ENCODE measurements at places on chromosomes 3 and 15.

DNA sequence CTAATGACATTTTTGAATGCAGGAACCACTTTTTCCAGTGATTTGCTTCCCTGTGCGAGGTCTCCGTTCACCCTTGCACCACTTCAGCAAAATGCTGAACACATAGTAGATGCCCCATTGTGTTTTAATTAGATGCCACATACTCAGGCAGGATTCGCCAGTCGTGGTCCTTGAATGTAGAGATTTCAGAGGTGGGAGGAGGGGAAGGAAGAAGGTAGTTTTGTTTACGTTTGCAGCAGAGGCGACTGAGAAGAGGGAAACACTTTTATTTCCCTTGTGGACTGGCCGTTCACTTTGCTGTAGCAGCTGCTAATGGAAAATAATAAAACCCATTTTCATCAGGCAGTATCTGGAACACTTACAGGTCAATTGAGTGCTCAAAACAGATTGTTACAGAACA lies 262.8 kb upstream of the TBL1XR1 start:
- DNase-seq, result no peak

GRCh38 chr15:48913141-48913540 lies 35.2 kb downstream of the EID1 start:
- DNase-seq, result no peak

GRCh38 chr15:31586841-31587240 lies 260.2 kb downstream of the KLF13 start:
- no peak for DNase-seq

DNA sequence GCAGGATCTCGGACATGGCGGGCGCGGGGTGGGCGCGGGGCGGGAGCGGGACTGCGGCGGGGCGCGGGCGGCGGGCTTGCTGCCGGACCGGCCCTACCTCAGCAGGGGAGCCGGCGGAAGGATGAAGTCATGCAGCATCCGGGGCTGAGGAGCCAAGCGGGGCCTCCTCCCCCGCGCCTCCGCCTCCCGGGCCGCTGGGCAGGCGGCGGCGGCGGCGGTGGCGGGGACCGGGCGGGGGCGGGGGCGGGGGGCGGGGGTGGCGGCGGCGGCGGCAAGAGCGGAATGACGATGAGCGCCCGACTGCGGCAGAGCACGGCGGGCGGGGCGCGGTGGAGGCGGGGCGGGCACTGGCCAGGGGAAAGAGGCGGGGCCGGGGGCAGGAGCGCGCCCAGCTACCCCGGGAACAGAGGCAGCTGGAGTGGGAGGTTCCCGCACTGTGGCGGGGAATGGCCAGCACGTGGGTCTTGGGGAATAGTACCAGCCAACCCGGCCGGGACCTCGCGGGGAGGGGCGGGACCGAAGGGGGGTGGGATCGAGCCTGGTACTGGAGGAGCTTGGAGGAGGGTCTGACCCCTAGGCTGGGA lies at the start of gene CAMK2N2:
Gene CAMK2N2 (minus strand): TSS at position 284 of the 584 bp plus-strand sequence. CDS start 268 bp downstream, at position 16.
- DNase-seq, result no peak

GRCh38 chr3:157533298-157534070 lies 30.3 kb upstream of the VEPH1 start:
- DNase-seq, result peak; percentile 44

DNA sequence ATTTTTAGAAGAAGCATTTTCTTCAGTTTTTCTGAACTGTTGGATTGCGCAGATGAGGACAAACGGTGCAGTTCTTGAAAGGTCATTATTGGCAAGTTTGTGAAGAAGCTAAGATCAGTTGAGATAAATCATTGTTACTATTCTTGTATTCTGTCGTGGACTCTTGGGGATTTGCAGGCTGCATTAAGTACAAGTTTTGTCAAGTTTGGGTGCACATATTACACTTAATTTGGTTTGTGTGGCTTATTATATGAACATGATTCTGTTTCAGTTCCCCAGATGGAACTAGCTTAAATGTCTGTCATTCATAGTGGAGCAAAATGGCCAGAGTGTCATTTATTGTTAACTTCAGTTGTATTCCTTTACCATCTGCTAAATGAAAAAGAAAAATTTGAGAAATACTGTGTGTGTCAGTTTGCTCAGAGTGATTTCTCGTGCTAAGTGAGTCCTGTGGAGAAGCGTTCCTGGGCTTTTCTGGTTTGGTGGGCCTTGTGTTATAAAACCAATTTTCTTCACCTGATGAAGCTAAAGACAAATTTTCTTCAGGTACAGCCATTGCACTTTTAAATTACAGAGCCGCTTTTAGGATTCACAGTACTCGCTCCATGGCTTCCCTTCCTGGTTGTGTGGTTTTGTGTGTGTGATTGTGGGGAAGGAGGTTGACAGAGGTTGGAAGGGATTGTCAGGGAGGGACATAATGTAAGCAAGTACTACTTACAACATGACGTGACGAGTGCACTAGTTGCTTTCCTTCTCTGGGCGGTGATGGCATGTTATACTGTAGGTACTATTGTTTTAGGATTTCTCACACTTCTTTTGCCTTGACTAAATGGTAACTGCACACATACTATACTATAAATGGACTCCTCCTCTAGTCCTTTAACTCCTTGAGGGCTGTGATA lies 1.7 kb downstream of the AKAP13 start:
- DNase-seq, result no peak

- peak; percentile 18 for DNase-seq
These were observed 122.2 kb upstream of the DCBLD2 start for GRCh38 chr3:99023590-99024192.

GRCh38 chr3:7260975-7261374 lies 400.1 kb downstream of the GRM7 start:
- no peak for DNase-seq

DNA sequence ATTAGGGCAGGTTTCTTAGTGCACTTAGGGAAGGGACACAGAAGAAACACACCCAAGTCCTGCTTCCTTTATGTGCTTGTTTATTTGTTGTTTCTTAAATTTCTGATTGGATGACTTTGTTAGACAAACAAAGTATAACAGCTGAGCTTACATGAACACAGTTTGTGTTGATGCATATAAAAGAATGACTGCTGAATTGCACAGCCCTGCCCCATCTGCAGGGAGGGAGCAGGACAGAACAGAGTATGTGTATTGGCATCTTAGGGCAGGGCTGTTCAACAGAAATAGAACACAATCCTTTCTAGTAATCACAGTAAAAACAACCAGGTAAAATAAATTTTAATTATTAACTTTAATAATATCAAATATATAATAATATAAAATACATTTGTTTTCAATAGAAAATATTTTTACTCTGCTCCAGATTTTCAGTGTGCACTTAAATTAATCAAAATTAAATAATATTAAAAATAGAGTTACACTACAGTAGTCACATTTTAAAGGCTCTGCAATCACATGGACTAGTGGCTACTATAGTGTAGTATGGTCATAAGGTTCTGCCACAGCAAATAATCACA lies 198.4 kb downstream of the ZNF621 start:
- DNase-seq, result no peak

- DNase-seq, result no peak
These were observed 113.3 kb upstream of the PHLDB2 start for GRCh38 chr3:111745786-111746185.

DNA sequence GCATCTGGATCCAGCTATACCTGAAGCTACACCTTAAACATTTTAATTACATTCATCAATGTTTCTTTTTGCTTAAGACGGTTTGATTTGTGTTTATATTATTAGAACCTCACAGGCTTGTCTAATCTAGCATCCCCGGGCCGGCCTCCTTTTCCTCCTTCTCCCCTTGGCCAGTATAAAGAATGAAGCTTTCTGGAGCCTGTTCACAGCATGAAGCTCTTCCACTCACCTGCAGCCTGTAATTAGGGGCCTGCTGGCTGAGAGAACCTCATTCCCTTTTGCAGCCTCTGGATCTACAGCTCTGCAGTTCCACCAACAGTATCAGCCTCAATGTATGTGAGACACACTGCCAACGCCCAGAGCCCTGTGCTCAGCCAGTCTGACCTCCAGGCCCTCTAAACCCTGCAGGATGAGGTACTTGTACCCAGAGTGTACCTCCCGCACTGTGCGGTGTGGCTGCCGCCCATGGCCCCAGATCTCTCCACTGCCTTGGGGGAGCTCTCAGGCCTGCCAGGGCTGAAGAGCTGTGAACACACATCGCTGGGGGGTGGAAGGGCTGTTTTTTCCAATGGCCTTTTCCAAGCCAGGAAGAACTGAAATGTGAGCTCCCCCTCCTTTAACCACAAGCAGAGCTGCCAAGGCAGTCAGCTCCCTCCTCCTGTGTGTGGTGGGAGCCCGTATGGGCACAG lies 114.7 kb upstream of the ALDH1A3 start:
- peak; percentile 88 for DNase-seq

GRCh38 chr3:186440891-186441290 lies 78.9 kb upstream of the DGKG start:
- no peak for DNase-seq

GRCh38 chr15:101536166-101536874 lies 46.8 kb upstream of the PCSK6 start:
- DNase-seq, result no peak

- DNase-seq, result no peak
These were observed 1001.3 kb downstream of the PLOD2 start for GRCh38 chr3:145159640-145160039.

GRCh38 chr3:118476885-118477618 lies 557.6 kb downstream of the IGSF11 start:
- no peak for DNase-seq

DNA sequence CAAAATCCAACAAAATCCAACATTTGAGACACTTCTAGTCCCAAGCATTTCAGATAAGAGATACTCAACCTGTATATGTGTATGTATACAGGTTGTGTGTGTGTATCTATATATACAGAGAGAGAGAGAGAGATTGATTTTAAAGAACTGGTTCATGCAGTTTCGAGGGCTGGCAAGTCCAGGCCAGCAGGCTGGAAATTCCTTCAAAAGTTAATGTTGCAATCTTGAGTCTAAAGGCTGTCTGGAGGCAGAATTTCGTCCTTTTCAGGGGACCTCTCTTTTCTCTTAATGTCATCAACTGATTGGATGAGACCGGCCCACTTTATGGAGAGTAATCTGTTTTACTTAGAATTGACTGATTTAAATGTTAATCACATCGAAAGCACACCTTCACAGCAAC lies 199.6 kb upstream of the IL12A start:
- DNase-seq, result no peak

DNA sequence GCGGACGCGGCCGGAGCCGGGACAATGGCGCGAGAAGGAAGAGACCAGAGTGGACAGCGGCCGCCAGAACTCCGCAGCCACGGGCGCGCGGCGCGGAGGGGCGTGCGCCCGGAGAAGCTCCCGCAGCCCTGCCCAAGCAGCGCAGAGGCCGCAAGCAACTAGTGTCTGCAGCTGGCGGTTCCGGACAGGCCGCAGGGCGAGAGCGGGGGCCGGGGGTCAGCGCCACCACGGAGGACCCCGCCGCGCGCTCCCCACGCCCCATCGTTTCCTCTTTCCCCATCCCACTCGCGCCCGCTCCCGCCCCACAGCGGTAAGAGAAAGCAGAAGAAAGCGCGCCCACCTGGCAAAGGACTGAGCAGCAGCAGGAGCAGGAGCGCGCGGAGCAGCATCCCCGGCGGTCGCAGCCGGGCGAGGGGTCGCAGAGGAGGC lies 440 bp downstream of the PRTG start:
- no peak for DNase-seq

GRCh38 chr3:70822669-70823068 lies 510.2 kb upstream of the MDFIC2 start:
- no peak for DNase-seq

DNA sequence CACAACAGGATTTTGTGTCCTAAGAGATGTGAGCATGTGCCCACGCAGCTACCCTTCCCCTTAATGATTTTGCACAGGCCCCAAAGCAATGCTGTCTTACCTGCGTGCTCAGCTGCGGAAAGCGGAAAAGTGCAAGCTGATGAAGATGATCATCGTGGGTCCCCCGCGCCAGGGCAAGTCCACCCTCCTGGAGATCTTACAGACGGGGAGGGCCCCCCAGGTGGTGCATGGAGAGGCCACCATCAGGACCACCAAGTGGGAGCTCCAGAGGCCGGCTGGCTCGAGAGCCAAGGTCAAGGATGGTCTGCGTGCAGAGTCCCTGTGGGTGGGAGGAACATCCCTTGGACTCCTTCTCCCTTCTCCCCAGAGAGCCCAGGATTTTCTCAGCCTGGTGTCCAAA lies 103.1 kb downstream of the LRRK1 start:
- no peak for DNase-seq
